ENCODE measurements at places on chromosomes 3 and 15. TPM values are rescaled to one million over a fixed set of nuclear protein-coding genes. Genes with fewer than 3 reads are reported as not detected.

- H3K4me3 ChIP-seq = no peak overlapping the region
- H3K36me3 ChIP-seq = no peaks in the 10 kb centered on the region
- no peak for DNase-seq
- H3K27me3 ChIP-seq = no peaks in the 10 kb centered on the region
- H3K4me1 ChIP-seq = no peaks in the 10 kb centered on the region
- H3K27ac ChIP-seq = no peak overlapping the region
Observed at GRCh38 chr3:95341314-95341713, 1278.5 kb downstream of the NSUN3 start.

GRCh38 chr3:133246119-133246518 is 153.7 kb upstream of the BFSP2 start:
- H3K36me3 ChIP-seq = no peaks in the 10 kb centered on the region
- no peaks in the 10 kb centered on the region for H3K4me1 ChIP-seq
- H3K27ac ChIP-seq = no peak overlapping the region
- no peak overlapping the region for H3K4me3 ChIP-seq
- no peak for DNase-seq

GRCh38 chr3:12501360-12502020 is 17.2 kb downstream of the TSEN2 start:
- no peaks in the 10 kb centered on the region for H3K4me1 ChIP-seq
- DNase-seq = no peak
- peaks cover 14% of the 10 kb centered on the region for H3K36me3 ChIP-seq
- H3K4me3 ChIP-seq = no peak overlapping the region
- H3K27me3 ChIP-seq = no peaks in the 10 kb centered on the region

- no peaks in the 10 kb centered on the region for H3K27me3 ChIP-seq
- H3K36me3 ChIP-seq = no peaks in the 10 kb centered on the region
- DNase-seq = no peak
Observed at GRCh38 chr3:23481011-23481615, 278.0 kb downstream of the UBE2E2 start.

DNA sequence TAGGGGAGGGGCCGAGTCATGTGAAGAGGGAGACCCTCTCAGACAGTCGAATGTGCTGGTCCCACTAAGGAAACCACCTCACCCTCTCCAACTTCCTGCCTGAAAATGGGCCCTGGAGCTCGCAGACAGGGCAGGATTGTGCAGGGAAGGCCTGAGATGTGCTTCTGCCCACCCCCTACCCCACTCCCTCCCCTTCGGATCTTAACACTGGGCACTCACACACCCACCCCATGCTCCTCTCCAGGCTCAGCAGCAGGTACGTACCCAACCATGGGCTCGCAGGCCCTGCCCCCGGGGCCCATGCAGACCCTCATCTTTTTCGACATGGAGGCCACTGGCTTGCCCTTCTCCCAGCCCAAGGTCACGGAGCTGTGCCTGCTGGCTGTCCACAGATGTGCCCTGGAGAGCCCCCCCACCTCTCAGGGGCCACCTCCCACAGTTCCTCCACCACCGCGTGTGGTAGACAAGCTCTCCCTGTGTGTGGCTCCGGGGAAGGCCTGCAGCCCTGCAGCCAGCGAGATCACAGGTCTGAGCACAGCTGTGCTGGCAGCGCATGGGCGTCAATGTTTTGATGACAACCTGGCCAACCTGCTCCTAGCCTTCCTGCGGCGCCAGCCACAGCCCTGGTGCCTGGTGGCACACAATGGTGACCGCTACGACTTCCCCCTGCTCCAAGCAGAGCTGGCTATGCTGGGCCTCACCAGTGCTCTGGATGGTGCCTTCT is 20.0 kb downstream of the ATRIP start:
- H3K27ac ChIP-seq = peak overlapping the region; percentile 94
- H3K4me3 ChIP-seq = no peak overlapping the region
- no peaks in the 10 kb centered on the region for H3K4me1 ChIP-seq

- H3K4me1 ChIP-seq = no peaks in the 10 kb centered on the region
- no peak overlapping the region for H3K4me3 ChIP-seq
- H3K27ac ChIP-seq = no peak overlapping the region
- H3K36me3 ChIP-seq = peaks cover 5% of the 10 kb centered on the region
Observed at GRCh38 chr3:33394403-33395054, 45.7 kb downstream of the UBP1 start.

Gene TNFAIP8L3
- 24.5 TPM for total RNA-seq

Gene RASGRP1
- 3.1 TPM for total RNA-seq
